ENCODE measurements at places on chromosomes 3 and 15.

DNA sequence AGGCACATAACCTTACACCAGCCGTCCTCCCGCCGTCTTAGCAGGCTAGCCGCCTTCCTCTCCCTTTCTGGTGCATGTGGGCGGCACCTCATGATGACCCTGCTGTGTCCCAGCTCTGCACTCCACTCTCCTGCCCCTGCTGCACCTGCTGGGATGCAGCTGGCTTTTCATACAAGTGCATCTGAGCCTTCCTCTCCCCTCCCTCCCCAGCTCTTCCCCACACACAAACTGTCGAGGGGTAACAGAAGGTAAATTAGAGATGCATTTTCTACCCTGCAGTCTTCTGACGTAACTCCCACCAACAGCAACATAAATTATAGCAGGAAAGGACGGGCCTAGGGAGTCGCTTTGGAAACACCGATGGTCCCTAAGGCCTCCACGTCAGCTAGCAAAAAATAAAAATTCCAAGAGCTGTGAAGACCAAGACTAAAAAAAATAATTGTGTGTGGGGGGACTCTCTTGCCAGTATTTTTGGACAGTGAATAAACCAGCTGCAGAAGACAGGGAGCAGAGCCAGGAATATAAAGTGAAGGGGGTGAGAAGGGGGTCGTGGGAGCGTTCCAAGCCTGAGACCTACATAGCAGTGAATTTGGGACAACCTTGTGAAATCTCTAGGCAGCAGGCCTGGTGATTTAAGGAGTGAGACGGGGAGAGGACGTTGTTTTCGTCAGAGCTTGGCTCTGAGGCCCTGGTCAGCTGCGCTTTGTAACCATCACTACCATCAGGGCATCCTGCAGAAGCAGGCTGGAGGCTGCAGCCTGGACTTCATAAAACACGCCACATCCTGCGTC lies 216.2 kb downstream of the ADAMTS17 start:
- DNase-seq, result no peak

- no peak for DNase-seq
These were observed 13.9 kb upstream of the SLC41A3 start for GRCh38 chr3:126097801-126098200.

GRCh38 chr3:96267577-96267976 lies 546.8 kb upstream of the EPHA6 start:
- no peak for DNase-seq

- no peak for DNase-seq
These were observed 22.0 kb upstream of the BCL2L10 start for GRCh38 chr15:52134502-52135144.

- no peak for DNase-seq
These were observed 2.7 kb downstream of the ABHD14A start for GRCh38 chr3:51977446-51978142.

GRCh38 chr3:189133768-189134167 lies 38.0 kb upstream of the TPRG1 start:
- DNase-seq, result no peak

DNA sequence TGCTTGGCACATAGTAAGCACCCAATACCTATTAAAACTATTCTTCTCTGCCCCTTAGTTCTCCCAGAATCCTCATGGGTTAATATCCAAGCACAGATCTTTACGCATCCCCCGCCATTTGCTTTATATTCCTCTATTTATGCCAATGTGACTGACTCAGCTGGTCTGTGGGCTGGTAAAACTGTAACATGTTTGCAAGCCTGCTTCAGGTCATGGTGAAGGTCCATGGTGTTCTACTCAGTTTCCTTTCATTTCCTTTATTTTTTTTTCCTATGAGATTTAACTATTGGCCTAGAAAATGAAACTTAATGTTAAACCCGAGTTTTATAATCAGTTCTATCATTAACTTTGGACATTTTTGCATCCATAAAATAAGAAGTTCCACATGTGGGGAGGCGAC lies 47.0 kb downstream of the FRMD4B start:
- no peak for DNase-seq

GRCh38 chr15:64148168-64148567 lies 3.4 kb upstream of the SNX22 start:
- DNase-seq, result no peak
